ENCODE measurements at places on chromosomes 5 and 9.

- no peak for DNase-seq
Observed at GRCh38 chr9:98108531-98109031, 10.4 kb downstream of the TRIM14 start.

- DNase-seq, result no peak
Observed at GRCh38 chr5:135232958-135233357, 166.1 kb downstream of the MACROH2A1 start.

DNA sequence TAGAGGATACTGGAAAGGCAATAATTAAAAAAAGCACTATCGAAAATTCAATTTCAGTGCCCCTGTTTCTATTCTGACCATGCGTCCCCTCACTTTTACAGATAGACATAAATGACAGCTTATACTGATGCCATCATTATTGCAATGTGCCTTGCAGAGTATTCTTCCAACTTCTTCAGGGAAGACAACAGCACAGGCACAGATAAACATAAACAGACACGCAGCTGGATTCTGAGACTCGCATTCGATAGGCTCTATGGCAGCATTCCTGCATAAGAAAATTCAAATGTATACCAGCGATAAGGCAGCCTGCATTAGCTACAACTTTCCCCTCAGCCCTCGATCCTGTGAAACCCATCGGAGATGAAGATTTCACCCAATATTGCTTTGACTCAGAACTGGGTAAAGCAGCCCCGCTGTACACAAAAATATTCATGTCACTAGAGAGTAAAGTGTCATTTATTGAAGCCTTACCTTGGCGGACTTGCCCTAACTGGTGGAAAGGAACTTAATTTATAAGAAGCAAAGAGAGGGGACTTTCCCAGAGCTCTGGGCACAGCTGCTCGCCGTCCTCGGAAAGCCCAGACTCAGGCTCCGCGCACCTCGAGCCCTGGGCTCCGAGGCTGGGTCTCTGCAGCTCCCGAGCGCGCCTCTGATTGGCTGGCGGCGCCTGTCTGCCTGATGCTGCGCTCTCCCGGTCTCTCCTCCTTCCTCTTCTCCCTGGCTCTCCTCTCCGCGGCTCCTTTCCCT lies at the start of gene CDH18:
CDH18 (minus strand) TSS at position 589 of the 750 bp plus-strand sequence. CDS start 149,214 bp downstream, outside the sequence.
- peak; percentile 84 for DNase-seq

GRCh38 chr9:16023446-16023845 lies 470.6 kb downstream of the CCDC171 start:
- no peak for DNase-seq

GRCh38 chr9:94937214-94937903 lies 210.9 kb downstream of the AOPEP start:
- no peak for DNase-seq

DNA sequence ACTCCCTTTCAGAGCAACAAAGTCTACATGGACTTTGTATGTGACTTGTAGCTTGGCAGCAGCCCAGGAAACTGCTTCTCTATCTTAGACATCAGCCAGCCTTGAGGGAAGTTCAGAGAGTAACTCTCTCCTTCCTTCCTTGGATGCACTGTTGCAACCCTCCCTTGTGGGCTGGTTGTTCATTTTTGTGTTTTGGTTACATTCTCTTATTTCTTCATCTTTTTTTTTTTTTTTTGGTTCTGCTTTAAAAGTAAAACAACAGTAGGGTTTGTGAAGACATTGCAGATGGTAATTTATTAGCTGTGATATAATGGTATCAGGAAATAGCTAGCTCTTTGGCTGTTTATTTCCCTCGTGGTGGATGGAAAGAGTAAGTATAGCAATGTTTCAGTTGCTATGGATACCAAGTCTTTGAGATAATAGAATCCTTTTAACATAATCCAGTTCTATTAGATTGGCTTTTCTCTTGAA lies 97.9 kb upstream of the MAMDC2 start:
- no peak for DNase-seq

- DNase-seq, result no peak
Observed at GRCh38 chr5:74624931-74625505, 15.5 kb downstream of the ENC1 start.

GRCh38 chr5:1732945-1733344 lies 66.7 kb downstream of the MRPL36 start:
- no peak for DNase-seq

DNA sequence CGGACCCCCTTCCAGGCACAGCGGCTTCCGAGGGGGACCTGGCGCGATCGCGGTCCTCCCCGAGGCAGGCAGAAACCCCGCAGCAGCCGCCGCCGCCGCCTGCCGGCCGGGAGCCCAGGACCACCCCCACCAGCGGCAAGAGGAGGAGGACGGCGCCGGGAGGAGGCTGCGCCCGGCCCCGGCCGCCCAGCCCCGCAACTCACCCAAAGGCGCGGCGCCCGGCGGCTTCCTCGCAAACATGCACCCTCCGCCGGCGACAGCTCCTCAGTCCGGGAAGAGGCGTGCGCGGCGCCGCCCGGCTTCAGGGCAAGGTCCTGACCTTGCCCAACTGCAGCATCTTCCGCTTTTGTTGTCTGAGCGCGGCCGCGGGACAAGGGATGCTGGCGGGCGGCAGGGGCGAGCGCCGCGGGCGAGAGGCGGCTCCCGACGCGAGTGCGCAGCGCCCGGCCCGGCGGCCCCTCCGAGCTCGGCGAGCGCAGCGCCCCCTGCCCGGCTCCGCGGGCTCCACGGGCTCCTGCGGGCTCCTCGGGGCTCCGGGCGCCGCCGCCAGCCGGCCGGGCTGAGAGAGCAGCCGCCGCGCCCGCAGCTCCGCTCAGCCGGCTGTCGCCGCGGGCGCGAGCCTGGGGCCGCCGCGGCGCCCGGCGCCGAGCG lies 507 bp downstream of the CTNND2 start:
- peak; percentile 86 for DNase-seq

DNA sequence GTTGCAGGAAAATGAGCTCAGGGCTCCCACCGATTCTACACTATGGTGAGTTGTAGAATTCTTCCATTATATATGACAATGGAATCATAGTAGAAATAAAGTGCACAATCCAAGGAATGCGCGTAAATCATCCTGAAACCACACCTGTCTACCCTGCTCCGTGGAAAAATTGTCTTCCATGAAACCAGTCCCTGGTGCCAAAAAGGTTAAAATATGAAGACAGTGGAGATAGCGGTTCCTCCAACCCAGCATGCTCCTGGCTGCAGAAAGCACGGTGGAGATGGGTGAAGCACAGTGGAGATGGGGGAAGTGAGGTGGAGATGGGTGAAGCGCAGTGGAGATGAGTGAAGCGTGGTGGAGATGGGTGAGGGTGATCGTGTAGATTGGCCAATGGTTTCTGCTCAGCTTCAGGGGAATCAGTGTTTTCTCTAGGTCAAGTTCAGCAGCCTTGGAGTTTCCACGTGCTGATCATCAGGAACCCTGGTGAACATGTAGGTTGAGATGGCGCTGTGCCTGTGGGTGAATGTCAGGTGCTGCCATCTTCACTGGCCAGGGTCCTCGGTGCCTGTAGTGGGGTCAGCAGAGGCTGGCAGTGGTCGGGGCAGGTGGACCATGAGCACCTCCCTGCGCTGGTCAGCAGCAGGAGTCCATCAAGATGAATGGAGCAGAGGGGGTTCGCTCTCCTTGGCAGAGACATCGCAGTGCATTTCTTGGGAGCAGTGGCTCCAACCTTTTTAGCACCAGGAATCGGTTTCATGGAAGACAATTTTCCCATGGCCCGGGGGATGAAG lies 20.3 kb downstream of the PAEP start:
- no peak for DNase-seq

GRCh38 chr9:96020792-96021550 lies 145.5 kb downstream of the ERCC6L2 start:
- DNase-seq, result peak; percentile 74

GRCh38 chr9:110330484-110331105 lies 7.1 kb downstream of the TXNDC8 start:
- no peak for DNase-seq

GRCh38 chr5:175092691-175093090 lies 351.3 kb downstream of the DRD1 start:
- no peak for DNase-seq

- no peak for DNase-seq
Observed at GRCh38 chr5:65553941-65554340, 9.0 kb downstream of the CENPK start.

DNA sequence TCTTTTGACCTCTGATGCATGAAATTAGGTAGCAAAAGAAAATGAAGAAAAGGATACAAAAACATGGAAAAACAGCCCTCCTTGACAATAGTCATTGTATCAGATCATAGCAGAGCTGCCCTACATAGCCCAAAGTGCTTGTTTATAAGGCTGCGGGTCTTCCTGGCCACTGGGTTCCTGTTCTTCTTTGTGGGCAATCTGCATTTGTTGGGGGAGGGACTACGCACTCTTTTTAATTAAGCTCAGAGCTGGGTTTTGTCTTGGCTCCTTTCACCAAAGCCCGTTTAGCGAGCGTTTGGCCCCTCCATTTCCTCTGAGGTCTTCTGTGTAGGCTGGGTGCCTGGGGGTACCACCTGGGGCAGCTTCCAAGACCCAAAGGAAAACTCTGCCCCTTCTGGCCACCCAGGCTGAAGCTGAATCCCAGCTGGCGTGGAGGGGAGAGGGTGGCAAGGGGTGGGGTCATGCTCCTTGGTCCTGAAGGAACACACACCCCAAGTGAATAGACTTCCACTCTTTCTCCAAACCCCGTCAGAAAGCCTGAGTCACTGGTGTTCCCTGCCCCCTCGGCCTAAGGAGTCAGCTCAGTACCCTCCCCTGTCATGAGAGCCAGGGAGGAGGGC lies 6.5 kb upstream of the PAX5 start:
- DNase-seq, result no peak

DNA sequence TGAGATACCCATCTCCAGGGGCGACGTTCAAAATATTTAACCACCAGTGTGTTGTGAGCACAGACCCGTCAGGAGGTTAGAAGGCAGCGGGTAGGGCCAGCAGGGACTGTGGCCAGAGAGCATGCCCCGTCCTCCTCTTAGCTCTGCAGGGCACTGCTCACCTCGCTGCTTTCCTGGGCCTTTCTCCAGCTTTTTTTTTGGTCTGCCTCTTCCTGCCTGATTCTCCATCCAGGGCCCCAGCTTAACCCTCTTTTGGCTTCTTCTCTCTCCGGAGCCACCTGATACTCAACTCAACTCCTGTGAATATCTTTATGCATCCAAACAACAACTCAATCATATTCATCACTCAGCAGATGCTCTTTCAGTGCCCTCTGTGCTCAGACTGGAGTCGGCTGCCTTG lies 44.0 kb downstream of the TMOD1 start:
- DNase-seq, result no peak

GRCh38 chr5:149951138-149951749 lies 6.7 kb upstream of the PDE6A start:
- no peak for DNase-seq

GRCh38 chr5:119017994-119018393 lies 29.6 kb upstream of the DTWD2 start:
- DNase-seq, result no peak

DNA sequence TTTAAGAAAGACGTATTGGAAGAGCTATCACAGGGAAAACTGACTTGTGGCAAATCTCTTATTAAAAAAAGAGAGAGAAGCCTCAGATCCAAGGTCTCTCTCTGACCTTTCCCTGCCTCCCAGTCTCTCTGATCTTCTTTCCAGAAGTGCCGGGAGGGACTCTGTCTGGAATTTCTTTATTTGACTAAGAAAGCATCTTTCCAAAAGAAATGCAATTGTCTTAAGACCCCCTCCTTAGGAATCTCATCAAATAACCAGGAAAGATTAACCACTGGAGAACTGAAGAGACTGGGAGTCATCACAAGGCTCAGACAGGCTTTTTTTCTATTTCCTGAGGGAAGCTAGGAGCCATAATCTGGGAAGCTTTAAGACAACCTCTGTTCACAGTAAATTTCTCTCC lies 4.6 kb downstream of the C1QTNF3 start:
- no peak for DNase-seq

GRCh38 chr5:130017173-130017572 lies 112.9 kb downstream of the CHSY3 start:
- peak; percentile 26 for DNase-seq

DNA sequence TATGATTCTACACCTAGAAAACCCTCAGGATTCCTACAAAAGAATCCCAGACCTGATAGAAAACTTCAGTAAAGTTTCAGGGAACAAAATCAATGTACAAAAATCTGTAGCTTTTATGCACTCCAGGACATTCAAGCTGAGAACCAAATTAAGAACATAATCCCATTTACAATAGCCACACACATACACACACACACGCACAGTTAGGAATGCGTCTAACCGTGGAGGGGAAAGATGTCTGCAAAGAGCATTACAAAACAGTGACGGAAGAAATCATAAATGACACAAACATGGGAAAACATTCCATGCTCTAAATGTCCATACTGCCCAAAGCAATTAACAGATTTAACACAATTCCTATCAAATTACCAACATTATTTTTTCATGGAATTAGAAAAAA lies 51.4 kb upstream of the CAST start:
- DNase-seq, result peak; percentile 16

GRCh38 chr5:146521403-146522106 lies 5.6 kb upstream of the GPR151 start:
- DNase-seq, result no peak

- no peak for DNase-seq
Observed at GRCh38 chr5:34734326-34734725, 78.2 kb downstream of the RAI14 start.

- no peak for DNase-seq
Observed at GRCh38 chr9:37187713-37188439, 67.5 kb downstream of the ZCCHC7 start.

GRCh38 chr9:25396828-25397227 lies 281.4 kb downstream of the TUSC1 start:
- DNase-seq, result no peak

GRCh38 chr5:5980538-5980895 lies 397.8 kb downstream of the MED10 start:
- DNase-seq, result no peak

GRCh38 chr5:1512541-1513291 lies 11.0 kb downstream of the LPCAT1 start:
- no peak for DNase-seq

- no peak for DNase-seq
Observed at GRCh38 chr9:79292731-79293280, 279.0 kb upstream of the TLE4 start.

- DNase-seq, result no peak
Observed at GRCh38 chr9:133523106-133523505, 1.7 kb downstream of the MYMK start.

DNA sequence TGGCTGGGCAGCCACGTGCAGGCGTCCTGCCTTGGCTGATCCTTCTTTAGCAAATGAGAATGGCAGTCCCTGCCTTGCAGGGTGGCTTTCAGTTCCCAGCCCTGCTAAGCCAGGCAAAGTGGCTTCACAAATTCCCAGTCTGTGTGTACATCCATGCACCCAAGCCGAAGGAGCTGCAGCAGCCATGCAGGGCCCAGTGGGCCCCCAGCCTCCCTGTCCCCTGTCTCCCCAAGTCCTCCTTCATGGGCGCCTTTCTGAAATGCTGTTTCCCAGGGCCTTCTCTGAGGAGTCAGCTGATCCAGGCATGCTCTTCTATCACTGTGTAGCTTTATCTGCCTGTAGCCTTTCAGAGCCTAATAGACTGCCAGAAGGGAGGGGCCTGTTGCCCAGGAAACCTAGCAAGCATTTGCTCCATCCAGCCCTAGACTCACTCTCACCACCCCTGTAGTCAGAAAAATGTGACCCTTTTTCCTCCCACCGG lies 47.4 kb upstream of the SHC3 start:
- DNase-seq, result peak; percentile 87

GRCh38 chr5:173736923-173737412 lies 120.5 kb upstream of the BOD1 start:
- peak; percentile 45 for DNase-seq

GRCh38 chr5:74684900-74685851 lies at the start of gene HEXB:
Gene HEXB, plus strand, starts transcription at chr5:74685233. Its CDS starts 28 bp downstream, at chr5:74685261.
- peak; percentile 90 for DNase-seq

GRCh38 chr9:130263601-130264413 lies 1.8 kb upstream of the HMCN2 start:
- DNase-seq, result no peak

GRCh38 chr9:136207616-136208015 lies 2.7 kb upstream of the LHX3 start:
- no peak for DNase-seq

GRCh38 chr9:133403766-133404453 lies 13.9 kb downstream of the REXO4 start:
- no peak for DNase-seq

Data from eye (tissue), 1 donor.